ENCODE measurements at places on chromosomes 1 and 21. TPM values are rescaled to one million over a fixed set of nuclear protein-coding genes. Genes with fewer than 3 reads are reported as not detected.

PLA2G4A gene
- total RNA-seq = not detected

A3GALT2 gene
- total RNA-seq = not detected

LCE1A gene
- total RNA-seq = not detected

IL20 gene
- total RNA-seq = not detected

CLCA2 gene
- total RNA-seq = not detected

GPR37L1 gene
- total RNA-seq = not detected

SUCO gene
- 45.0 TPM for total RNA-seq

MMP23B gene
- total RNA-seq = 8.7 TPM

CYB561D1 gene
- 10.5 TPM for total RNA-seq

FMOD gene
- not detected for total RNA-seq

IL22RA1 gene
- not detected for total RNA-seq

GRCh38 chr1:31531177-31531999, 44.9 kb upstream of the TINAGL1 start:
- no peak for DNase-seq

GRCh38 chr1:224739303-224739996, 123.3 kb downstream of the CNIH3 start:
- DNase-seq = no peak

DNA sequence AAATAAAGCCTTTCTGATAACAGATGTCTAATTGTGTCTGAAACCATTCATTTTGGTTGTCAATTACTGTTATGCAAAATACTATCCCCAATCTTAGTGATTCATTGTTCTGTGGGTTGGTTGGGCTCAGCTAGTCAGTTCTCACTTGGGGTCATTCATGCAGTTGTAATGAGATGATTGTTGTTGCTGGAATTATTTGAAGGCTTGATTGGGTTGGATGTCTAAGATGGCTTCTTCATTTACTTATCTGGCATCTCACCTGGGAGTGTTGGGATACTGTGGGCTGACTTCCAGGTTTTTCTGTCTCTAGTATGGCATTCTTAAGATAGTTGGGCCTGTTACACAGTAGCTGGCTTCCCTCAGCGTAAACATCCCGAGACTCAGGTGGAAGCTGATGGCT, 217.8 kb upstream of the B3GALT2 start:
- DNase-seq = no peak

- no peak for DNase-seq
Measured at GRCh38 chr21:15549671-15550070, 180.1 kb upstream of the USP25 start.

DNA sequence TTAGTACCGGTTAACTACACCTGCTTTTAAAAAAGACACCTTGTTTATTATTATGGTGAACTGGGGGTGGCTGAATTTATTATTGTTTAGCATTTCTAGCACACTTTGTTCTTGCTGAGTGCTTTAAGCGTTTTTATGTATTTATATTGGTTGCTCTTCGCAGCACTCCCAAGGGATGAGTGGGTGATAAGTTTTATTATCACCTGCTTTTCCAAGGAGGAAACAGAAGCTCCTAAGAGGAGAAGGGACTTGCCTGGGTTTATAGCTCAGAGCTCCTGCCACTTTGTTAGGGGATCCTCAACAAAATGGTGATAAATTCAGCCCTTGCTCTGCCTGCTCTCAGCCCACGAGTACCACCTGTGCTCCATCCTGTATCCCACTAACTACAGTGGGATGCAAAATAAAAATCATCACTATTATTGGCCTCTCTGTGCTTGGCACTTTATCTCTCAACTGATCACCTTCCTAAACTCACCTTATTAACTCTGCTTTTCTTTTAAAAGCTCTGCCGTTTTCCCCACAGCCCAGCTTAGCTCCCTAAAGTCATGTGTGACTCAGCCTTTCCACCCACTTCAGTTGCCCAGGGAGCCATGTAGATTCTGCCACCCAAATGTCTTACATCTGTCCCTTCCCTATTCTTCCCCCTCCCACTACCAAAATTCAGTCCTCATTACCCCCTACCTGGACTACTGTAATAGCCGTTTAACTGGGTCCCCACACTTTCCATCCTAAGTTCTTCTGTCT, 44.5 kb downstream of the BCL9 start:
- no peak for DNase-seq

DNA sequence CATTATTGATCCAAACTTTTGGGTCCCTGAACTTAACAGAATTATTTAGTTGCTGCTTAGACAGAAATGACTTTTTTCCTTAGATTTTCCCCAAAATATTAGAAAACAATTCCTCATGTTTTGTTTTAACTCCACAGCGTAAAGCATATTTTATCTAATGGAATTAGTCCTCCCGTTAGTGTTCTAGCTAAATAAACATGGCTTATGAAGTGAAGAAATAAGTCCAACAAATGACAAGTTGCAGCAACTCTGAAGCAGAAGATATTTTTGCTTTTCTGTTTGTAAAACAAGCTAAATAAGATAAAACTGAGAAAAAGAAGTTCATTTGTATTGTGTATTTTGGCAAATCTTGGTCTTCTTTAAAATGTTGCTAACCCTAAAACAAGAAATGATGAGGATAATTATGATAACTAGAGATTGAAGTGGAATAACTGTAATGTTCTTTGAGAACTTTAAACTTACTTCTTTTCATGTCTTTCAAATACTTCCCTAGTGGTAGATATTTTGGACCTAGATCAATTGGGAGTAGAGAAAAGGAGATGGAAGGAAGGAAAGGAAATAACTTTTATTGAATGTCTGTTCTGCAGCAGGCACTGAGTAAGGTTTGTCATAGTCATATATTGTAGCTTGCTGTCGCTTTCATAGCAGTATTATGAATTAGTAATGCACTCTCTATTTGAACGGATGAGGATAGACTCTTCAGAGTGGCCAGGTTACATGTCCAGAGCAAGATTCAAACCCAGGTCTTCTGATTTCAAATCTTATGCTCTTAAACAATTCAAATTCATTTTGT, 12.5 kb downstream of the NFIA start:
- DNase-seq = no peak

GRCh38 chr1:213852107-213852506, 135.7 kb upstream of the PROX1 start:
- DNase-seq = no peak

DNA sequence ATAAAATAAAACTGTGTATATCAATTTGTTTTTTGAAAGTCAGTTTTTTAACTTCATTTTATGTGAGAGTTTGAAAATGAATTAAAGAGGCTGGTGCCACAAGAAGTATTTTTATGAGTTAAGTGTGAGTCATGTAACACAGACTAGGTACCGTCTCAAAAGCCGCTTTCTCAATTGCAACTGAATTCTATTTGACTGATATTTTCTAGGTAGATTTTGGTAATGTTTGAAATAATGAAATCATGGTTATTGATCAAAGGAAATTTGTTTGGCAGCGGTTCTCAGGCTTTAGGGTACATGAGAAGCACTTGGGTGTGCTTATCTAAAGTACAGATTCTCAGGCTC, 4.6 kb downstream of the SNX27 start:
- DNase-seq = no peak

GRCh38 chr1:228031276-228031995, 24.6 kb downstream of the WNT3A start:
- no peak for DNase-seq

DNA sequence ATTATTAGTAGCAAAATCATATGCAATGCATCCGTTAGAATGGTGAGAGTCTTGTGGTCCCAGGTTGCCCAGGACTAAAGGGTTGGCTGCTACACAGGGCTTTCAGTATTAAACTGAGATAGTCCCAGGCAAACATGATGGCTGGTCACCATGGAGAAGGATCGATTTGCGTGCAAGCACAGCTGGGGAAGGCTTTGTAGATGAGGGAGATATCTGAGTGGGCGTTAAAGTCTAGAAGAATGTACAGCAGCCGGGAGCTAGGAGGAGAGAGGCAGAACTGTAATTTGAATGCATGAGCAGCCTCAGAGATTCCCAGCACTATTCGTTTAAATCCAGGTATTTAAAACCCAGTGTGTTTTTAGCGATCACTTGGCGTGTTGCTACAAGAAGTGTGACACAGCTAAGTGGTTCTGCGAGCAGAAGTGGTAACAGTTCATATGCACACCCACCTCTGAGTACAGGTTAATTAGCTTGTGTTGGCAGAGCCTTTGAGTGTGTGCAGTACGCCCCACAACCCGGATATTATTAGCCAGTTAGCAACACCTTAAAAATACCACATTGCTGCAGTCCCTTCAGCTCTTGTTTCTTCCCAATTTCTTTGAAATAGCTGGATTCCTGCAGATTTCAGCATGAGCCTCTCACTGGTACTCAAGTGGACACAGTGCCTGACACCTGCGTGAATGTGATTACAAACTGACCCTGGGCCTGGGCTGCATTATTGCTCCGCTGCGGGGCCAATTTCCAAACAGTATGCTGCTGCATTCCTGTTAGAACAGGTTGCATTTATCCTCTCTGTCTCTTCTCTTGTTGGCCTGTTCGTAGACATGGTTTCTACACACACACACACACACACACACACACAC, 67.2 kb upstream of the SCAF4 start:
- no peak for DNase-seq

- DNase-seq = no peak
Measured at GRCh38 chr1:169042377-169042776, 64.1 kb upstream of the ATP1B1 start.

DNA sequence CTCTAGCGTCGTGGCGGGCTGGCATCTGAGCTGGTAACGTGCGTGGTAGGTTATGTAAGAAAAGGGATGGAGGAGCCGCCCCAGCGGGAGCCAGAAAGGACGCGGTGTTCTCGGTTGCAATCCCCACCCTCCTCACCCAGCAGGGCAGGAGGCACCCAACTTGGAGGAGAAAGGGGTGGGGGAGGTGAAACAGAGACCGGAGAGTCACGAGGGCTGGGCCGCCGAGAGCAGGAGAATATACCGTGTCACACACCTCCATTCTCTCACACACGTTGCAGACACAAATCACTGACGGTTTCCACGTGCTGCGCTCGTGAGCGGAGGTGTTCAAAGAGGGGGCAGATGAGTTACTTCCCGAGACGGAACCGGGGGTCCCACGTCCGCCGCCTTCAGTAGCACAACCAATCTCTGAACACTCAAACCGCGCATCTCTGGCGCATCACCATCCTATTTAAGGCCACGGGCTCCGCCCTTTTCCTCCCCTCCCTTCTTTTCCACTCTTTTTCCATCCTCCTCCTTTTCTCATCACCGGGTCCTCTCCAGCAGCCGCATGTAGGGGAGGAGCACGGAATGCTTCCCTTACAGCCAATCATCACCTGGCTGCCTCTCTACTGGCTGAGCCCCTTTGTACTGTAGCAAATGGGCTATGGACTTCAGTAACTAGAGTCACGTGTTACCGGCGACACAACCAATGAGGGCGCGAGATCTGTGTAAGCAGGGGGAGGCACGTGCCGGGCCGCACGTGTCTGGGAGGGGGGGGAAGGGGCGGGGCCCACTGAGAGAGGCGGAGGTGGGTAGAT, at the start of gene CIART:
TSS of gene CIART (plus strand) at position 797 of the 800 bp plus-strand sequence. CDS start 714 bp downstream, outside the sequence.
- no peak for DNase-seq

DNA sequence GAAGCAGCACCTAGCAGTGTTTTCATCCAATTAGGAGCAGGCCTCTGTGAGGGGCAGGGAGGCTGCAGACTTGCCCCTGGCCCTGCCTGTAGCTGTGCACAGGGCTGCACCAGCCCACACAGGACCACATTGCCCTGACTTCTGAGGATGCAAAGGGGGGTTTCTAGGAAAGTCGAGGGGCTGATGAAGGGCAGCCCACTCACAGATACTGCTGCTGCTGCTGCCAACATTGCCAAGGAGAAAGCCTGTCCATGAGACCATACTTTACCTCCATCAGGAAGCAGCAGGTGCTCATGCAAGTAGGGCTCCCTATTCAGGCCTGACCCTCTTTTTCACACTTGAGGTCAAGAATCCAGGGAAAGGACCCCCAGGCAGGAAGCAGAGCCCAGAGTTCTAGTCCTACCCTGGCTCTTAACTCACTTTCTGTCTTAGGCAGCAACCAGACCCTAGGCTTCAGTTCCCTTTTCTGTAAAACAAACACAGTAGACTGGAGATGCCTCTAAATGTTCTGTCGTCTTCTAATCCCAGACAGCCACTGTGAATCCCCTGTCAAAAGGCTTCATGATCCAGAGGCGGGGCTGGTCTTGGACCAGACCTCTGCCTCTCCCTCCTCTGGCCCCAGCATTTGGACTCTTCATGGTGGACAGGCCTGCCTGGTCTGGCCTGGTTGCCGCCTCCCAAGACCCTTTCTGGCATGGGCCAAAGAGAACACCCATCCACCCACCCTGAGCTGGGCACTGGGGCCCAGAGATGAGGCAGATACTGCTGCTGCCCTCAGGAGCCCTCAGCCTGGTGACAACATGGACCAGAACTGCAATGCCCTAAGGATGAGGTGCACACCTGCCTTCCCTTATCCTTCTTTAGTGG, 120.2 kb downstream of the GLIS1 start:
- DNase-seq = no peak

- no peak for DNase-seq
Measured at GRCh38 chr1:218614031-218614430, 268.9 kb downstream of the TGFB2 start.

DNA sequence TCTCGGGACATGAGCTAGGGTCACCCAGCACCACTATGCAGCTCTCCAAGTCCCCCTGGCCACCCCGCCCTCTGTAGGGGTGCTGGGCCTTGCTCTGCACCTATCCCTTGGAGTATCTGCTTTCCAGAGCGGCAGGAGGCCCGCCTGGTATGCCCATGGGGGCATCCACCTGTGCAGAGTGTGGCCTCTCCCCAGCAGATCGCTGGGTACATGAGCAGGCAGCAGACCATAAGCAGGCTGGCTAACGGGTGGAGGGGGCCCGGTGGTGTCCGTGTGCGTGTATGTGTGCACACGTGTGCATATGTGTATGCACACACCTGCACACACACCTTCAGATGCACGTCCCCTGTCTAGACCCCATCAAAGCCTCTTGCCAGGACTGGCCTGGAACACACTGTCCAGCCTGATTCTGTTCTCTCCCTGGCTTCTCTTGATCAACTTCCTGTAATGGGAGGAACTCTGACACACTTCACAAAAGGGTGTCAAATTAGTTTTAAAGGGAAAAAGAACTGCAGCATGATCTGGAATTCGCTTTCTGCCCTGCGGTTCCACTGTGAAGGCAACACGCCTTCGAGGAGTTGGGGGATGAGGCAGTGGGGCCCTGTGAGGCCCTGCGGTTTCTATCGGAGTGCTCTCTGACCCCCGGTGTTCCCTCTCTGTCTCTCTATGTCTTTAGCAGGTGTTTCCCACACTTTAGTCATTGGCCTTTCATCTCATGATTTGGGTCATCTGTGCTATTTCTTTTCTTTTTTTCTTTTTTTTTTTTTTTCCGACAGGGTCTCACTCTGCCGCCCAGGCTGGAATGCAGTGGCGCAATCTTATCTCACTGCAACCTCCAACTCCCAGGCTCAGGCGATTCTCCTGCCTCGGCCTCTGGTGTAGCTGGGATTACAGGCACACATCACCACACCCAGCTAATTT, 17.2 kb upstream of the NPHP4 start:
- DNase-seq = no peak

- DNase-seq = peak; percentile 33
Measured at GRCh38 chr1:42979896-42980800, 21.5 kb upstream of the SLC2A1 start.

GRCh38 chr1:119254067-119254720, 113.7 kb upstream of the WARS2 start:
- DNase-seq = no peak

GRCh38 chr1:23376890-23377811, 7.5 kb upstream of the ZNF436 start:
- DNase-seq = no peak

GRCh38 chr1:66248746-66249145, 285.2 kb upstream of the SGIP1 start:
- DNase-seq = no peak

Measured in OCI-LY7 (cell line).